Fibroblast of skin of left quadriceps (primary cell): ENCODE measurements at places on chromosomes 1 and 21.

DNA sequence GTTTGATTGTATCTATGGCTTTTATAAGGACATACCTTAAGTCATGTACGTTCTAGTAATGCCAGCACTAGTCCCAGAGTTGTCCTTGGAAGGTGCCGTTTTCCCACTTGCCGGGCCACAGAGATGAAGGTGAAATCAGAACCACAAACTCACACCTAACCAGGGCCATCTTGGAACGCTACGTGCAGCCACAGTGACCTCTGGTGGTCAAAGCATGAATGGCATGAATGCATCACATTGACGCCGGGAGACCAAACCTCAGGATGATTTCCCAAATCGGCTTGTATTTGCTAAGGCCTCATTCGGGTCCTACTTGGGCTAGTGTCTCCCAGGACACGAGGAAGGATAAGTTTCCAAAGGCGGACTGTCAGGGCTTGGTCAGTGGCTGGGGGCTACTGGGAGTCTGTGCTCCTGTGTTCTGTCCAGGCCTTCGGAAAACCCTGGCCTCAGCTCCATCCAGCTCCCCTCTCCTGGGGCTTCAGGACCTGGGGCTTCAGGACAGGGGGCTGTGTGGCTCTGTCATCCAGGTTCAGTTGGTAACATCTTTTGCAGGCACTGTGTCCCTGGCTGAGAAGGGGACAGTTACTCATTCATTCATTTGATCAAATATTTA lies 260.5 kb downstream of the PRDM2 start:
- DNase-seq, result peak; percentile 24

GRCh38 chr1:212518188-212519054 lies 85.7 kb downstream of the NENF start:
- DNase-seq, result no peak

DNA sequence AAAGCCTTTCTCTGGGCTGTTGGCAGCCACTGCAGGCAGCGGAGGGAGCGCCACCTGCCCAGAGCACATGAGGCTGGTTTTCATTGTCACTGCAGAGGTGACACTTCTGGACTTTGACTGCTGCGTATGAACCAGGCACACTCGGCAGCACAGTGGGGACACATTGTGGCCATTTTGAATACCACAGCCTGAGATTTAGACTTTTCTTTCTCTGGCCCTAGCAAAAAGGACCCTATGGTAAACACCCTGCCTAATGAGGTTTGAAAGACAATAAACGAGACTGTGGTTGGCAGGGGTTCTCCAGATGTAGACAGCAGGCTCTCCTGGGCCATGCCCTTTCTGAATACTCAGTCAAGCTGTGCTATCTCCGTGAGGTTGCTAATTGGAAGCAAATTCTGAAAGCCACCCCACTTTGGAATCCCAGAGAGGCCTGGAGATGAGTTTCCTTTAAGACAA lies 12.0 kb upstream of the KCNE2 start:
- DNase-seq, result no peak

- DNase-seq, result no peak
These were observed 25.6 kb downstream of the IRF2BP2 start for GRCh38 chr1:234584420-234584805.

- DNase-seq, result no peak
These were observed 13.1 kb upstream of the PARS2 start for GRCh38 chr1:54777431-54777830.

- no peak for DNase-seq
These were observed 36.5 kb upstream of the KIF21B start for GRCh38 chr1:201059871-201060555.

DNA sequence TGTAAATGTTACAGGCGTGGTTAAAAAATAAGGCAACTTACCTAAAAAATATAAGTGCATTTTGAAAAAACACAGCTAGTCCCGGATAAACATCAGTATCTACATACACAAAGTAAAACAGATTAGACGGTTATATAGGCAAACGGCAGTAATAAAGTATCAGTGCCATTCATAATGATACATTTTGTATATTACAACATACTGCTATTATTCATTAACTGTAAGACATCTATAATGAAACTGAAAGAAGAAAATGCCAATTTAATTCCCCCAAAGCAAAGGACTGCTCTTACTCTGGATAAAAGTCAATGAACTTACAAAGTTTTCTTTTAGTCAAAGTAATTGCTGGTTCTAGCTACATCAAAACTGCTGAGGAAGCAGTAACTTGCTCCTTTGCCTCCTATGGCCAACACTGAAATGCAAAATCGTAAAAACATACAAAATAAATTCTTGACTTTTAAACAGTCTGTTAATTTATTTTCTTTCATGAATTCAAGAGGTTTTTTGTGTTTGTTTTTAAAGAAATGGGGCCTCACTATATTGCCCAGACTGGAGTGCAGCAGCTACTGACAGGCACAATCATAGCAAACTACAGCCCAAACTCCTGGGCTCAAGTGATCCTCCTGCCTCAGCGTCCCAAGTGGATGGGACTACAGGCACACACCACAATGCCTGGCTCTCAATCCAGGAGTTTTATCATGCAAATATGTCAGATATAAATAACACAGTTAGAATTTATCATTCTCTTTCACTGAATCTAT lies 23.9 kb downstream of the TMEM50B start:
- DNase-seq, result no peak
